ENCODE measurements at places on chromosomes 5 and 9.

GRCh38 chr5:102528600-102528999, 29.8 kb upstream of the SLCO6A1 start:
- DNase-seq, result no peak

DNA sequence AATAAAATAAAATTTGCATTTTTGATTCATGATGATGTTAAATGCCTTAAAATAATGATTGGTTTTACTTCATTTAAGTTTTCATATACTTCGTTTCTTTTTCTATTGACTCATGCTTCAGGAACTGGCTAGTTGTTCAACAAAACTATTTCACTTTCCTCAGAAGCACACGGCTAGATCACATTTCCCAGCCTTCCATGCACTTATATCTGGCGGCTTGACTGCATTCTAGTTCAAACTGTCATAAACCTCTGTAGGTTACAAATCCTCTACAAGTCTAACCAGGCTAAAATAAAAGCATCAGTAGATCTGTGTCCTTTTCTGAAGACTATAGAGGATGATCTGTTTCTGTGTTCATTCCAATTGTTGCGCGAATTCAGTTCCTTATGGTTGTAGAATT, 46.3 kb upstream of the CNTLN start:
- DNase-seq, result no peak

GRCh38 chr5:42268630-42269029, 154.6 kb upstream of the GHR start:
- DNase-seq, result no peak

- DNase-seq, result no peak
These were observed 46.5 kb downstream of the LRSAM1 start for GRCh38 chr9:127497656-127498290.

DNA sequence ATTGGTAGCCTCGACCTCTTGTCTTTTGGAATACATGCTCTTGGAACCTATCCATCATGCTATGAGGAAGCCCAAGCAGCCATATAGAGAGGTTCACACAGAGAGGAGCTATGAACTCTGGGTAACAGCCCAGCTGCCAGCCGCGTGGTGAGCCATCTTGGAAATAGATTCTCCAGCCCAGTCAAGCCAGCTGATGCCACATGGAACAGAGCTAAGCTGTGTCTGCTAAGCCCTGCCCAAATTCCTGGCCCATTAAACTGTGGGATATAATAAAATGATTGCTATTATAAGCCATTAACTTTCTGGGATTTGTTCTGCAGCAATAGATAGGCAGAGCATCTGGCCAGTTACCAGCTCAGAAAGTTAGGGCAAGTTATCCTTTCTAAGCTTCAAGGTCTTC, 4.9 kb upstream of the PRUNE2 start:
- DNase-seq, result no peak

DNA sequence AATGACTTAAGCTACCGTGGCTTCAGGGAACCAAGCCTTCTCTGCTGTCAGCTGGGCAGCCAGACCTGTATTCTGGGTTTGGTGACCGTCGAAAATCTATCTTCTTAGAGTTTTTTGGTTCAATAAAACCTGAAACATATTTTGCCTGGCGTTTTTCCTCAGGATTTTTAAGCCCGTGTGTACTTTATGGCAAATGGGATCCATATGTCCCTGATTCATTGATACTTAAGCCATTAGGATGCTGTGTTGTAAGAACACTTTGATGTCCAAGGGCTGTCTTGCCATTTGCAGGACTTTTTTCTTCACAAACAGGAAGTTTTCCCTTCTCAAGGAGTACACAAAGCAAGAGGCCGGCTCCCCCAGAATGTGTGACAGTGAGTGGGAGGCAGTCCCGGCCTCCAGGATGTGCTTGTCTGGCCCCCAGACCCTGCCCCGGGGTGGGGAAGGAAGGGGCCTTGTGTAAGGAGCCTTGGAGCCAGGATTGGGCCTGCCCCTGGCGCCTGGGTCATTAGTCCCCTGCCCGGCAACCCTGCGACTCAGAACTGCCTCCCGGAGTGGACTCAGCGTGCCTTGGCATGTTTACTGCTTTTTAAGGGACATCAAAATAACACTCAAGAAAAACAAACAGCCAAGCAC, 83.4 kb upstream of the SMIM23 start:
- DNase-seq, result no peak

DNA sequence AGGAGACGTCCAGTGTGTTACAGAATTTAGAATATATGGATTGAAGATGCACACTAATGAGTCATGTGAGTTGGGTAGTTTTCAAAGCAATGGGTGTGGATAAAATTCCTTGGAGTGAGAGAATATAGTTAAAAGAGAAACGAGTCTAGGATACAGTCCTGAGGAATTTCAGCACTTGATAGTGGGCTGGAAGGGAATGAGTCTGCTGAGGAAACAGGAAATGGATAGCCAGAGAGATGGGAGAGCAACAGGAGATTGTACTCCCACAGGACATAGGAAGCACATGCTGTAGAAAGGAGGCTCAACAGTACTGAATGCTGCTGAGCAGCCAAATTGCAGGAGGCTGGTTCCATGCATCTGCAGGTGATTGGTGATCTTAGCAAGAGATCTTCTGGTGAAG, 68.1 kb downstream of the FBN2 start:
- no peak for DNase-seq
